ENCODE measurements at places on chromosomes 2 and 18. TPM values are rescaled to one million over a fixed set of nuclear protein-coding genes. Genes with fewer than 3 reads are reported as not detected.

The DPYSL5 gene
- total RNA-seq = not detected

The CHAC2 gene
- total RNA-seq = 1.8 TPM

The CYTIP gene
- 4.5 TPM for total RNA-seq

The UGT1A10 gene
- not detected for total RNA-seq

The ACMSD gene
- not detected for total RNA-seq

The TRIM43 gene
- not detected for total RNA-seq

The C2orf92 gene
- 13.7 TPM for total RNA-seq

The HOXD10 gene
- not detected for total RNA-seq

The MALT1 gene
- 17.7 TPM for total RNA-seq

The POTEC gene
- not detected for total RNA-seq

The PASK gene
- total RNA-seq = 3.5 TPM

The DES gene
- total RNA-seq = 146 TPM

The DARS1 gene
- total RNA-seq = 67.9 TPM

GRCh38 chr2:234788841-234789240 is 163.0 kb upstream of the SH3BP4 start:
- no peaks in the 10 kb centered on the region for H3K36me3 ChIP-seq
- H3K4me1 ChIP-seq = no peaks in the 10 kb centered on the region
- H3K4me3 ChIP-seq = no peak overlapping the region
- H3K27ac ChIP-seq = no peak overlapping the region
- no peak for DNase-seq
- H3K27me3 ChIP-seq = no peaks in the 10 kb centered on the region

- no peaks in the 10 kb centered on the region for H3K4me1 ChIP-seq
- no peaks in the 10 kb centered on the region for H3K27me3 ChIP-seq
- H3K36me3 ChIP-seq = no peaks in the 10 kb centered on the region
These were observed 64.0 kb downstream of the CCNT2 start for GRCh38 chr2:134982603-134983002.

DNA sequence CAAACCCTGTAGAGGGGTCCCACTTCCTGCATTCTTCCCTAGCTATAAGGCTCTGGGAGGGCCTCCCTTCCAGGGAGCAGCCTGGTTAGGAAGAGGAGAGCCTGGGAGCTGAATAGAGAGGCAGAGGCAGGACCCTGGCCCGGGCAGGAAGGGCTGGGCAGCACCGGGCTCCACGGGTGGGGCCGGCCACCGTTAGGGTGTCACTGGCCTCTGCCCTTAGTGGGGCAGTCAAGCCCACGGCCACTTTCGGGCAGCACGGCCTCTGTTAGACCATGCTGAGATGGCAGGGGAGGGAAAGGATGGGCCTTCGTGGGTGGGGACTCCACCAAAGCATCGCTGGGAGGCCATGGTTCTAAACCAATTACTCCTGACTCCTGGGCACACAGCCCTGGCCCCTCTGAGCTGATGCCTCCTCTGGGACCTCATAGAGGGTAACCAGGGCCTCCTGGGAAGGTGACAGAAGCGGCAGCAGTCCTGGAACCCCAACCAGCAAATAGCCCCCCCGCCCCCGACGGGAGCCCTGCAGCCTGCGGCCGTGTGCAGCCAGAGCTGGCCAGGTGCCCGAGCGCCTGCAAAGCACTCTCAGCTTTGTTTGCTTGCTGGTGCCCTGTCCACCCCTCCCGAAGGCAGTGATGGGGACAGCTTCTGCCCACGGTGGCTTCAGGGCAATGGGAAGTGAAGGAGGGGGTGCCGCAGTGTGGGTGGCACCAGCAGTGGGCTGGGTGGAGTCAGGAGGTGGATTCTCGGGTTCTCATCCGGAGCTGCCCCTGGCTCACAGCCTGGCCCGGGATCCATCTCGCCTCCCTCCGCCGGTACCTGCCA is 16.3 kb upstream of the HPCAL1 start:
- DNase-seq = no peak
- peaks cover 23% of the 10 kb centered on the region for H3K4me1 ChIP-seq
- H3K4me3 ChIP-seq = no peak overlapping the region
- H3K27ac ChIP-seq = peak overlapping the region; percentile 79
- no peaks in the 10 kb centered on the region for H3K27me3 ChIP-seq

GRCh38 chr2:30470426-30470825 is 23.4 kb downstream of the LCLAT1 start:
- no peak overlapping the region for H3K4me3 ChIP-seq
- DNase-seq = no peak
- no peaks in the 10 kb centered on the region for H3K27me3 ChIP-seq
- peaks cover 20% of the 10 kb centered on the region for H3K4me1 ChIP-seq
- H3K36me3 ChIP-seq = no peaks in the 10 kb centered on the region

DNA sequence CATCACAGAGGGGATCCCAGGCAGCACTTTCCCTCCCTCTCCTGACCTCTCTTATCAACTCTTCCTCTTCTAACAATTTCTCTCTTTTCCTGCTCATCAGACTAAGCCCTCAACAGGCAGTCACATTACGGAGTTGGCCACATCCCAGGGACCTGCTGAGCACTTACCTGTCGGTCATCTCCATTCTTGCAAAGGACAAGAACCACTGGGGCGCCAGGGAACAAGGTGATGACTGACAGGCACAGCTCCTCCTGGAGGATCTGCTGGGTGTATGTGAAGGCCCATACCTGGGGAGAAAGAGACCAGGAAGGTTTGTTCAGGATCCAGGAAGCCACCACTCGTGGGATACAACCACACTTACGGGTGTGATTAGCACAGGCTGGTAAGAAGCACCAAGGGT is 104.8 kb upstream of the CAPN13 start:
- H3K27me3 ChIP-seq = no peaks in the 10 kb centered on the region
- H3K27ac ChIP-seq = no peak overlapping the region
- no peaks in the 10 kb centered on the region for H3K36me3 ChIP-seq
- H3K4me3 ChIP-seq = no peak overlapping the region

DNA sequence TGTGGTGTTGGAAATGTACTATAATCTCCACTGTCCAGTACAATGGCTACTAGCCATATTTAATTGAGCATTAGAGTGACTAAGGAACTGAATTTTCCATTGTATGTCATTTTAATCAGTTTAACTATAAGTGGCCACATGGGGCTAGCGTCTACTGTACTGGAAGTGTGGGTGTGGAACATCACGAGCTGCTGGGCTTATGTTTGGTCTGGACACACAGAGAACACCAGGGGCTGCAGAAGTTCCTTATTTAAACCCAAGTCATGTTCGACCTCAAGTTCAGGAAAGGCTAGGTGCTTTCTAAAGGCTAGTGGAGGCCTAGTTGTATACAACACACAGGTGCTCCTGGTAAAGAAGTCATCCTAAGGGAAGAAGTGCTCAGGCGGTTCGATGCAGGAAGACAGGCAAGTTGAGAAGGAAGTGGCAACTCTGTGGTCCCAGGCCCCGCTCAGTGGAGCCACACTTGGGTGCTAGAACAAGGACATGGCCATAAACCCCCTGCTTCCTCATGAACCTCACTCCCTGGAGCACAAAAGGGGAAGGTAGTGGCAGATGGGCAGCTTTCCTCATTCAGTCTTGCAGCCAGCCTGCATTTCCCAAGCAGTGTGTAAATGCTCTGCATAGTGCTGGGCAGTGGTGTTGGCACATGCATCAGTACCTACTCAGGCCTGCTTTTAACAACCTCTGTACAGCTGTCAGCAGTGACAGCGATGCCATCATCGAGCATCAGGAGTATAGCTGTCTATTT is 13.3 kb downstream of the LGALSL start:
- H3K27me3 ChIP-seq = no peaks in the 10 kb centered on the region
- DNase-seq = no peak
- no peaks in the 10 kb centered on the region for H3K4me1 ChIP-seq
- H3K27ac ChIP-seq = no peak overlapping the region
- no peaks in the 10 kb centered on the region for H3K36me3 ChIP-seq
- H3K4me3 ChIP-seq = no peak overlapping the region

GRCh38 chr2:168853471-168853870 is 36.8 kb downstream of the SPC25 start:
- no peaks in the 10 kb centered on the region for H3K27me3 ChIP-seq
- H3K27ac ChIP-seq = no peak overlapping the region
- no peak overlapping the region for H3K4me3 ChIP-seq
- H3K4me1 ChIP-seq = no peaks in the 10 kb centered on the region
- H3K36me3 ChIP-seq = no peaks in the 10 kb centered on the region

DNA sequence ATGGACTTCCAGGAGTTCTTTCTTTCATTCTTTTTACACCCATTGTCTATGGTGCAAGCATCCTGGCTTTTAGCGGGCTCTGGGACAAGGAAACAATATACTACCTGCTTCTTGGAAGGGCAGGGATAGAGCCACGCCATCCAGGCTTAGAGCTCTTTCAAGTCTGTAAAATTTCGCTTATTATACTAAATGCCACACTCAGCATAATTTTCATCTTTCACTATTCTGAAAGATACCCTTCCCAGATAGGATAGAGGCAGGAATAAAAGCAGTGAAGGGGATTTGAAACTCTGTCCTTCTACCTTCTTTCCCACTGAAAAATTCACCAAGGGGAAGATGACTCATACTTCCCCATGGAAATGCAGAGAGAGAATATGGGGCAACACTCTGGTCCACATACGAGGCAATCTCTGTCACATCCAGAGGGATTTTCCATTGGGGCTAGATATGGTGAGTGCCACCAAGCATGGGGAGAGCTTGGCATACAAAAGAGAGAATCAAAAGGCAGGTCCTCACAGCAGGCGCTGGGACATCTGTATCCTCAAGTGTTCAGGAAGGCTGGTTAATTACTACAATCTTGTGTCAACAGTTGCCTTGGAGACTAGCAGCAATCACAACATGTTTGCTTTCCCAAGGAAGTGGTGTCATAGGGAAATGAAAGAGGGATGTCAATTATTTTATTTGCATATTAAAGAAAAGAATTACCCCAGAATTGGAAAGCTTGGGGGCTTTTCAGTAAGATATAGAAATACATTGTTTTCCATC is 127.6 kb downstream of the TDRD15 start:
- H3K36me3 ChIP-seq = no peaks in the 10 kb centered on the region
- no peak for DNase-seq
- no peak overlapping the region for H3K4me3 ChIP-seq

DNA sequence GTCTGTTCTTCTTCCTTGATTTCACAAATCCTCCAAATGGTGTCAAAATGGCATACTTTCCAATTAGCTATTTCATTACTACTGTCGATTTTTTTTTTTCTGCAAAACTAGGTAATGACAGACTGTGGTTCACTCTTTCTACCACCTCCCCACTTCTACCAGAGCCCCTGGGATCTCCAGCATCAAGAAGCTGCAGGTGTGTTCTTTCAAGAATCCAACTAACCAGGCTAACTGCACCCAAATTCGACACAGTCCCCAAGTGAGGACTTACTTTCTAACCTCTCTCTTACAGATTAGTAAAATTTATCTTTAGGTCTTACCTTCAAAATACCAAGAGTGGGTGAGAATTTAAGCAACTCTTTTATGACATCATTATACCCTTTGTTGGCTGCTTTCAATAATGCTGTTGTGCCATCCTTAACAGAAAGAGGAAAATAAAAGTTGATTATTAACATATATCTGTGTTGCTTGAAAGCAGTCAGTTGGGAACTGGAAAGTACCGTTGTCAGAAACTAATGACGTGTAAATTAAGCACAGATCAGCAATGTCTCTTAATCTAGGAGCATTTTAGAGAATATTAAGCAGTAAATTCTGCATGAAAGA is 31.2 kb upstream of the NPC1 start:
- no peaks in the 10 kb centered on the region for H3K36me3 ChIP-seq
- H3K27me3 ChIP-seq = no peaks in the 10 kb centered on the region
- DNase-seq = no peak
- peaks cover 4% of the 10 kb centered on the region for H3K4me1 ChIP-seq

GRCh38 chr2:42722320-42723190 is 41.4 kb downstream of the OXER1 start:
- DNase-seq = peak; percentile 41
- no peaks in the 10 kb centered on the region for H3K4me1 ChIP-seq
- H3K4me3 ChIP-seq = peak overlapping the region; percentile 27
- no peaks in the 10 kb centered on the region for H3K27me3 ChIP-seq
- H3K36me3 ChIP-seq = no peaks in the 10 kb centered on the region

DNA sequence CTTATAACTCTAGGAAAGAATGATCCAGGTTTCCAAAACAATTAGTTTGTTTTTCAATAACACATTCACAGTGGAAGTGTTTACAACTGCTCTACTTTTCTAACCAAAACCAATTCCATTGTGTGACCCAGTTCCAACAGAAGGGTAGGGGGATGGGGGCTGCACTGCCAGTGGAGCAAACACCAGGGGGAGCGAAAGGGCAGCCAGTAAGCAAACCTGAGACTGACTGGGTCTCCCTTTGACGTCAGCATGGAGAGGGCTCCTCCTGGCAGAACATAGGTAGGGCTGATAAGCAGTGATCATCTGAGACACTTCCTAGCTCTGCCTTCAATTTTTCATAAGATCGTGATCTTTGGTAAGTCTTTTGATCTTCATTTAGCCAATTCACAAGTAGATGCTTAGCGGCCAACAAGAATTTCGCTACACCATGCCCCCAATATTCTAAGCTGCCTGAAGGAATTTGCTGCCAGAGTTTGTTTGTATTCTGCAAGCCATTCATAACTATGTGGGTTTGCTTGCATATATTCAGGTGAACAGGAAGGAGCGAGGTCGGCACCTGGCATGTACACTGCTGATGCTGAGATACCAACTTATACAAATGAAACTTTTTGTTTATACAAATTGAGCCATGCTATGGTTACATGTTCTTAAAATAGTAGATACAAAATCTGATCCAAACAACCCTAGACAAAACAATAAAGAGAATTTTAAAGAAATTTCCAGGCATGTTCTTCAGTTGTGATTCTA is 45.9 kb downstream of the ST6GAL2 start:
- H3K27ac ChIP-seq = no peak overlapping the region
- H3K4me3 ChIP-seq = no peak overlapping the region
- no peaks in the 10 kb centered on the region for H3K27me3 ChIP-seq
- DNase-seq = no peak
- peaks cover 41% of the 10 kb centered on the region for H3K4me1 ChIP-seq

GRCh38 chr2:217616936-217617335 is 385.9 kb downstream of the TNS1 start:
- no peaks in the 10 kb centered on the region for H3K36me3 ChIP-seq
- H3K4me3 ChIP-seq = no peak overlapping the region
- no peaks in the 10 kb centered on the region for H3K27me3 ChIP-seq

DNA sequence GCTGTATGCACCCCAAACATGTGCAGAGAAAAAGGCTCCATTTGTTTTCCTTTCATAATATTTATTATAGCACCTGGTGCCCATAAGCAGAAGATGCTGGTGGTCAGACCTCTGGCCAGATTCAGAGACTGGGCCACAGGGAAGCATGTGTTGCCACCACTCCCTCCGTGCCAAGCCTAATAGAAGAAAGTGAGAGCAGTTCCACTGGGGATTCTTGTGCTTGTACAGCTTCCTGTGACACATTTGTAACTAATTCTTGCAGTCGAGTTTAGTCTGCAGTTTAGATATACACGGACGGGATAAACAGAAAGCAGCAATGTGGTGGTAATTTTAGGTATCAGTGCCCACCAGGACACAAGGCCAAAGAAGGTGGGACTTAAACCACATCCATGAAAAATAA is 135.4 kb upstream of the PIEZO2 start:
- no peak for DNase-seq
- H3K27ac ChIP-seq = no peak overlapping the region
- no peaks in the 10 kb centered on the region for H3K27me3 ChIP-seq
- no peak overlapping the region for H3K4me3 ChIP-seq

All from thoracic aorta (tissue), 2 donors.